Fibroblast of pulmonary artery (primary cell): ENCODE measurements at places on chromosomes 2 and 18.

GRCh38 chr2:238506371-238507068 is 79.8 kb downstream of the ASB1 start:
- DNase-seq: no peak

- peak; percentile 29 for DNase-seq
These were observed 105.6 kb downstream of the TTC32 start for GRCh38 chr2:19796035-19796695.

DNA sequence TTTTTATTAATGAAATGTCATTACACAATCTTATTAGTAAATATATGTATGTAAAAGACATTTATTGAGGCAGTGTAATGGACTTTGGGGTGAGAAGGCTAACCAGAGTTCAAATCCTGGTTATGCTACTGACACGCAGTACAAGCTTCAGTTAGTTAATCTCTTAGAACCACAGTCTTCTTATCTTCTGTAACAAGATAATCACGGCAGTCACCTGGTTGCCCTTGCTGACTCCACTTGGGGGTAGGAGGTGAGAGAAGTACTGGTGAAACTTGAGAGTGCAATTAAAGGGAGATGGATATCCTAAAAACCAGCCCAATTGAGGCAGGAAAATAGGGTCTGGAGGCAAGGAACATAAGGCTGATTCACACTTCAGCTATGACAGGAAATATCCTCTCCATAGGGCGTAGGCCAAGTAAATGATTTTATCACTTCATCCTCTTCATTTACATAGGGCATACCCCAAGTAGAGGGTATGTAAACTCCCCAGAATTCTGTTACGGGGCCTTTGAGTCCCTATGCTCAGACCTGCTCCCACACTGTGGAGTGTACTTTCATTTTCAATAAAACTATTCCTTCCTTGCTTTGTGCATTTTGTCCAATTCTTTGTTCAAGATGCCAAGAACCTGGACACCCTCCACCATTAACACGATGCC is 21.3 kb downstream of the SKA1 start:
- no peak for DNase-seq

DNA sequence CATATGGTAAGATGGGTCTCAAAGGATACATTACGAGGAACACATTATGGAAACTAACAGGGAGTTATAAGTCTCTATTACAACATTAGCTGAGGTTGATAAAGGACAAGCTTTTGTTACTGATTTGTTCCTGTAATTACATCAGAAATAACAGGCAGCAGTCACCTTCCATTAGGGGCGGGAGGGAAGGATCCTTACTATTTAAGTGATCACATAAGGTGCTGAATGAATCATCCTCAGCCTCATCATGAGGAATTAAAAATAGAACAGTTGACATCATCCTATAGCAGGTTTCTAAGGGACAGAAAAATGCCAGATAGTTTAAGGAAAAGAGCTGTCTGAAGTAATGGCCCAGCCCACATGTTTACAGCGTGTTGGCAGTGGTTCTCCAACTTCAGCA is 86.9 kb upstream of the MGAT5 start:
- DNase-seq: no peak

DNA sequence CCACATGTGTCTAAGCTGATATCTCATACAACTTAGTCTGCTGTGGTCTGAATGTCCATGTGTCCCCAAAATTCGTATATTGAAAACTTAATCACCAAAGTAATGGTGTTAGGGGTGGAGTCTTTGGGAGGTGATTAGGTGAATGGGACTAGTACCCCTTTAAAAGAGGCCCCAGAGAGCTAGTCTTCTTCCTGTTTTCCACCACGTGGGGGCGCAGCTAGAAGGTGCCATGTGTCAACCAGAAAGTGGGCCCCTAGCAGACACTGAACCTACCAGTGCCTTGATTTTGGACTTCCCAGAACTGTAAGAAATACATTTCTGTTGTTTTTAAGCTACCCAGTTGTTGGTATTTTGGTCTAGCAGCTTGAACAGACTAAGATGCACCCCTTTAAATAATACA is 86.6 kb downstream of the ASB1 start:
- DNase-seq: peak; percentile 70

GRCh38 chr2:198213253-198213652 is 408.9 kb downstream of the PLCL1 start:
- no peak for DNase-seq

DNA sequence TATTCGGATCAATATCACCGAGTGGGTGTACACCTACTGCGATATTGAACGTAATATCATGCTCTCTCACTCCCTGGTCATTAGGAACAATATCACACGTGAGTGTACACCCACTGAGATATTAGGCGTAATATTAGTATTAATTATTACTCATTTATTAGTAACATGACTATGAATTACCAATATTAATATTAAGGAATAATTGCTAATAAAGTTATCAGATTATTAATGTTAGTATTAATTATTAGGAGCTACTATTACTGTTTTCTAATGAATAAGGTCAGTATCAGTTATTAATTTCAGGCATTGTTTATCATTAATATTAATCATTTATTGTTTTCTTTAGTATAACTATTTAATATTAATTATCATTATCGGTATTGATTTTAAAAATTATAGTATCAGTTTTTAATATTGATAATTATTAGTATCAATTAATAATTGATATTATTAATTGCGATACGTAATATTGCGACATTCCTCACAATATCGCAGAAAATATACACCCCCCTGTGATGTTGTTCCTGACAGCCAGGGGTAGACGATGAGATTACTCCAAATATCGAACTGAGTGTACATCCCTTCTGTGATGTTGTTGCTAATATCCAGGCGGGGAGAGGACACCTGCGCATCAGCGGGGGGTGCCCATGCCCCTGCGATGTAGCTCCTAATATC is 84.2 kb downstream of the DAPL1 start:
- no peak for DNase-seq

DNA sequence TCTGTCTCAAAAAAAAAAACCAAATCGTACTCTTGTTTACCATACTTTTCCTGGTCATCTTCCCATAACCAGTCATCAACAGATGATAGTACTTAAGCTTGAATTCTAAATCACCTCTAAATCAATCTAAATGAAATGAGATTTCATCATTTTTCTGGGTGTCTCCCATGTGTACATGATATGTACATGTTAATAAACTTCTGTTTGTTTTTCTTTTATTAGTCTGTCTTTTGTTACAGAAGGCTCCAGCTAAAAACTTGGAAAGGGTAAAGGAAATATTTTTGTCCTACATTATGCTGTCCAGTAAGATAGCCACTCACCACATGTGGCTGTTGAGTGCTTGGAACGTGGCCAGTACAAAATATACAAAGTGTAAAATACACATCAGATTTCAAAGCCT is 78.7 kb upstream of the MSH6 start:
- no peak for DNase-seq

DNA sequence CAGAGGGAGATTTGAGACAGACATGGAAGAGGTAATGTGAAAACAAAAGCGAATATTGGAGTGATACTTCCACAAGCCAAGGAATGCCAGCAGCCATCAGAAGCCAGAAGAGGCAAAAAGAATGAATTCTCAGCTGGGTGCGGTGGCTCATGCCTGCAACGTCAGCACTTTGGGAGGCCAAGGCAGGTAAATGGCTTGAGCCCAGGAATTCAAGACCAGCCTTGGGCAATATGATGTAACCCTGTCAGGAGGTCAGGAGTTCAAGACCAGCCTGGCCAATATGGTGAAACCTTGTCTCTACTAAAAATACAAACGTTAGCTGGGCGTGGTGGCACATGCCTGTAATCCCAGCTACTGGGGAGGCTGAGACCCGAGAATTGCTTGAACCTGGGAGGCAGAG is 54.8 kb downstream of the FAM161A start:
- DNase-seq: no peak

- DNase-seq: peak; percentile 80
These were observed 86.4 kb downstream of the XRCC5 start for GRCh38 chr2:216195565-216196029.

GRCh38 chr2:234393354-234393753 is 103.5 kb downstream of the ARL4C start:
- DNase-seq: no peak

DNA sequence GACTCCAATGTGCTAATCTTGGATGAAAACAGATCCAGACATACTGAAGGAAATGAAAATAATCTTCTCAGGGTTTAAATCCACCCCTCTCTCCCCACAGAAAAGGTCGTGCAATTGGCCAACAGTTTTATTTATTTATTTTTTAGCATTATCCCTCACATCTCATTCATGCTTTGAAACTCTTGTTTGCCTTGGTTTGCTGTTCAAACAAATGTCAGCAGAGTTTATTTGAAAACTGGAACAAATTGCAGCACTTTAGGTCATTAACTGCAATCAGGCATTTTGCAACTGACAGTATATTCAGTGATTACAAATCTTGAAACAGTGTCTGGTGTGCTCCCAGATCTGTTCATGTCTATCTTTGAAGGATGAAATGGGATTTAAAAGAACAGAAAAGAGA is 220.6 kb downstream of the SLC4A10 start:
- no peak for DNase-seq

- DNase-seq: no peak
These were observed 1.9 kb downstream of the YES1 start for GRCh38 chr18:809985-810642.

- DNase-seq: no peak
These were observed 34.0 kb downstream of the NAPG start for GRCh38 chr18:10559553-10560451.

- DNase-seq: no peak
These were observed 7.2 kb downstream of the STK36 start for GRCh38 chr2:218679119-218679518.

- no peak for DNase-seq
These were observed 128.0 kb upstream of the MAP3K20 start for GRCh38 chr2:172947461-172948153.

DNA sequence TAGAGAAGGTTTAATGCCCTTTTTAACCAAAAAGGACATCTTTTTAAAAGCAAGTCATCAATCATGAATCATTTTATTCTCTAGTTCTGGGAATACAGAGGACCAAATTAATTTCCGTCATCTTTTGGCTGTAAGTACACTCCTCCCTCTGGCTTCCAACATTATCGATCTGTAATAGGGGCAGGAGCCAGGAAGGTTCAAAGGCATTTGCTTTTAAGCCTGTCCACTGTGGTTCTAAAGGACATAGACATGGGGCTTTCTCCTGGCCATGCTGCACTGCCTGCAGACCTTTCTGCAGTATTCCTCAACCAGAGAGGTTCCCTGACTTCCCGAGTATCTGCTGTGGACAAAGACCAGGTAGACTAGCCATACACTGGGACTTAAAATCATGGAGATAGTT is 170.5 kb downstream of the MYO5B start:
- DNase-seq: no peak

DNA sequence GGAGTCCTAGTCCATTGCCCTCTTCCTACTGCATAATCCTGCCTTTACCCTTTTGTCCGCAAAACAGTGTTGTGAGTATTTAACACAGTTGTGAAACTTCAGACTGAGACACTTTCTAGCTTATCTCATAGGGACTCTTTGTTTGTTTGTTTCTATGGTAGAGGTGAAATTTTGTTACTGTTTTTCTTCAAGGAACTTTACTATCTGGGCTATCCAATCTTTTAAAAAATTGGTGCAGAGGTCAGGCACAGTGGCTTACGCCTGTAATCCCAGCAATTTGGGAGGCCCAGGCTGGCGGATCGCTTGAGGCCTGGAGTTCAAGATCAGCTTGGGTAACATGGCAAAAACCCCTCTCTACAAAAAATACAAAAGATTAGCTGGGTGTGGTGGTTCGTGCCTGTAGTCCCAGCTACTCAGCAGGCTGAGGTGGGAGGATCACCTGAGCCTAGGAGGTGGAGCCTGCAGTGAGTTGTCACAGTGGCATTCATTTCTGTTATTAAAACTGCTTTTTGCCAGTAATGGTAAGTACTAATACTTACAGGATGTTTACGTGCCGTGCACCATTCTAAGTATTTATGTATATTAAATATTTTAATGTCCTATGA is 18.8 kb downstream of the GMCL1 start:
- no peak for DNase-seq

GRCh38 chr2:163736433-163737189 is 803 bp upstream of the FIGN start:
- DNase-seq: peak; percentile 39

DNA sequence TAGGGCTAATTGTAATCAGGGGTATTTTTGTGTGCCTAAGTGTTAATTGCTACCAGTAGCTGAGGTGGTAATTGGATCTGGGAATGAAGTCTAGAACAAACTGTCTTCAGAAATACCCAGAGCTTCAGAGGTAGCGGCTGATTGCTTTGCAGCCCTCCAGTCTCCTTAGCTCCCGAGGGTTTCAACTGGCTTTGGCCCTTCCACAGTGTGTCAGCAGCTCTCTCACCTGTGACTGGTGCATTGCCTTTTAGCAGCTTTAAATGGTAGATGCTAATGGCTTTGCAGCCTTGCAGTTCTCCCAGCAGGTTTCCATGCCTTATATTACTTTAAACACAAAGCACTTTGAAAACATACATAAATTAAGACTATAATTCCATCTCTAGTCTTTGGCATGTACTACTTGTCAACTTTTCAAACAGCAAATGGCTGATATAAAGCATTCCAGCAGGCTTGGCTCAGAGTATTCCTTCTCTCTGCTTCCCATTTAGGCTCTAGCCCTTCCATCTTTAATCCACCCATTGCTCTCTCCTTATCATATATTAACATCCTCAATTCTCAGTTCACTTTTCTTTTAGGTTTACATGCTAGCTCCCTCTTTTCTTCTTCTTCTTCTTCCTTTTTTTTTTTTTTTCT is 156.4 kb upstream of the GALNT13 start:
- DNase-seq: no peak

DNA sequence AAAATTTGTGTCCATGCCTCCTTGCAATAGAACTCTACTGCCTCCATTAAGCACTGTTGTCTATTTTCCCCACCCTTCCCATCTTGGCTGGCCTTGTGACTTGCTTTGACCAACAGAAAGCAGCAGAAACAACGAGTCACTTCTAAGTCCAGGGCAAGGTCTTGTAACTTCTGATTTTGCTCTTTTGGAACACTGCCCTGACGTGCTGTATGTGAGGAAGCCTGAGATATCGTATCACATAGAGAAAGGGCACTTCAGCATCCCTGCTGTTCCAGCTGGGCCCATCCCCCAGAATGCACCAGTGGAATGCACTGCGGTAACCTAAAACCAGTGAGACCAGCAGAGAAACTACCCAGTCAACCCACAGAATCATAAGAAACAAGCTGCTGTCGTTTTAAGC is 28.1 kb downstream of the NCKAP1 start:
- peak; percentile 61 for DNase-seq

DNA sequence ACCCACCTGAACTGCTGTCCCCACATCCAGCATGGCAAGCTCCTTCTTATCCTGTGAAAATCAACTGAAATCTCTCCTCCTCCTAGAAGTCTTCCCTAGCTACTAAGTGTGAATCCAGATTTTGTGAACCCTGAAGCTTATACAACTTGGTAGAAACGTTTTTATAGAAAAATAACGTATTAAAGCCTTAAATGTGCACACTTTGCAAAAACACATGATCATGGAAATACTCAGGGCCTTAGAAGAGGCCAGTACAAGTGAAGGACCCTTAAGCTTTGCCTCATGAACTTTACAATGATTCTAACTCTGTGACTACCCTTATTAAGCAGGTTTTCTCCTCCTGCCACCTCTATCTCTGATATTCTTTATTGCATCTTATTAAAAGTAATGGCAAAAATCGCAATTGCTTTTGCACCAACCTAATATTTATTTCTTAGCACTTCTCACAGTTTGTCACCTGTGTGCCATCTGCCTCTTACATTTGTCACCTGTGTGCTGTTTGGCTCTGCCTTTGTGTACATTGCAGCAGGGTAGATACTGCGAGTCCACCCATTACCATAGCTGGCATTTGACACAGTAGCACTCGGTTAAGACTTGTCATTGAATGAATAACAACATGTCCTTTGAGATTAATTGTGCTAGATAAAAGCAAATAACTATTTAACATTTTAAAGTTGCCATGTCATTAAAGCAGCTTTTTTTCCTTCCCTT is 42.2 kb downstream of the FRZB start:
- no peak for DNase-seq
